Astrocyte (in vitro differentiated cells and primary cell): ENCODE measurements at places on chromosomes 12 and 14. TPM values are rescaled to one million over a fixed set of nuclear protein-coding genes. Genes with fewer than 3 reads are reported as not detected.

The STXBP6 gene
- 27.1 and 27.5 TPM in 2 replicates for total RNA-seq

The AQP2 gene
- not detected in 2 replicates for total RNA-seq

The ADSS1 gene
- 4.4 and 5.8 TPM in 2 replicates for total RNA-seq

The CELA1 gene
- total RNA-seq: not detected in 2 replicates

The IL22 gene
- not detected in 2 replicates for total RNA-seq

The TAS2R42 gene
- total RNA-seq: not detected in 2 replicates

The TBC1D30 gene
- 1.2 TPM in 2 replicates for total RNA-seq

The OTOGL gene
- total RNA-seq: 0.16 and 0.53 TPM in 2 replicates

The DIP2B gene
- 53.2 and 57.4 TPM in 2 replicates for total RNA-seq

The ACOT6 gene
- not detected in 2 replicates for total RNA-seq

- H3K27me3 ChIP-seq: no peaks in the 10 kb centered on the region
- no peak overlapping the region for H3K4me3 ChIP-seq
- peaks cover 6% of the 10 kb centered on the region for H3K4me1 ChIP-seq
- DNase-seq: no peak
- H3K27ac ChIP-seq: no peak overlapping the region
Observed at GRCh38 chr12:10027311-10027710, 3.2 kb upstream of the CLEC9A start.

GRCh38 chr12:102948941-102949352 lies 8.5 kb upstream of the ASCL1 start:
- no peaks in the 10 kb centered on the region for H3K4me1 ChIP-seq
- H3K27ac ChIP-seq: no peak overlapping the region
- H3K36me3 ChIP-seq: no peaks in the 10 kb centered on the region
- peaks cover 40% of the 10 kb centered on the region for H3K27me3 ChIP-seq
- DNase-seq: no peak

- H3K4me1 ChIP-seq: no peaks in the 10 kb centered on the region
- no peaks in the 10 kb centered on the region for H3K36me3 ChIP-seq
- H3K27me3 ChIP-seq: no peaks in the 10 kb centered on the region
Observed at GRCh38 chr14:44505588-44505987, 1.5 kb downstream of the FSCB start.

DNA sequence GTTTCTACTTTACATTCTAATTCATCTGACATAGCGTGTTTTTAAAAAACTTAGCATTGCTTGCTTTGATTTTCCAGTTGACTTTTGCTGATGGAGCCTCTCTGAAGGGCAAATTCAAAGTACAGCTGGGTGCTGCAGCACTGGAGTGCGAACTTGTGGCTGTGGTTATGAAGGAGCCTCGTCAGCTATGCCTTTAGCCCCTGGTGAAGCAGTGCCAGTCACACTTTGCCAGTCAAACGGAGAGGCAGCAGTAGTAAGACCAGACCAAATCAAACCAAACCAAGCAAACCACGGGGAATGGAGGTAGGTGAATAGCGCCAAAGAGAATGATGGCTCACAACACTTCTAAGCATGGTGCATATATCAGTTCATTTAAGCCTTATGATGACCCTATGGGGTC lies 15.1 kb upstream of the SLC38A2 start:
- peaks cover 69% of the 10 kb centered on the region for H3K4me1 ChIP-seq
- no peak for DNase-seq
- H3K27me3 ChIP-seq: no peaks in the 10 kb centered on the region
- no peaks in the 10 kb centered on the region for H3K36me3 ChIP-seq
- peak overlapping the region; percentile 99 for H3K27ac ChIP-seq

GRCh38 chr12:67633024-67633610 lies 15.4 kb upstream of the DYRK2 start:
- no peaks in the 10 kb centered on the region for H3K4me1 ChIP-seq
- DNase-seq: no peak
- no peaks in the 10 kb centered on the region for H3K27me3 ChIP-seq
- no peak overlapping the region for H3K4me3 ChIP-seq
- H3K36me3 ChIP-seq: no peaks in the 10 kb centered on the region

DNA sequence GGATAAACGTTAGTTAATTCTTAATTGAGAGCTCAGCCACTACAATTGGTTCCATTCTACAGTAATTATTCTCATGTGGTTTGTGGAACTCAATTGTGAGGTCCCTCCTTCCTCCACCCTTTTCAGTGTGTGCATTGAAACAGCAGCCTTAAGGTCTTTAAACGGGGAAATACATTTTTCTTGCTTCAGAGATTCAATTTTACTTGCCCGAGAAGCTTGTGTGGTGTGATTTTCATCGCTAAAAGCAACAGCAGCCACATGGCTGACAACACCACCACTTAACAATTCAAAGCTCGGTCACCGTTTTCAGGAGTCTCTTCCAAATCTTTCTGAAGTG lies 733 bp upstream of the PPFIBP1 start:
- peak overlapping the region; percentile 93 for H3K4me3 ChIP-seq

DNA sequence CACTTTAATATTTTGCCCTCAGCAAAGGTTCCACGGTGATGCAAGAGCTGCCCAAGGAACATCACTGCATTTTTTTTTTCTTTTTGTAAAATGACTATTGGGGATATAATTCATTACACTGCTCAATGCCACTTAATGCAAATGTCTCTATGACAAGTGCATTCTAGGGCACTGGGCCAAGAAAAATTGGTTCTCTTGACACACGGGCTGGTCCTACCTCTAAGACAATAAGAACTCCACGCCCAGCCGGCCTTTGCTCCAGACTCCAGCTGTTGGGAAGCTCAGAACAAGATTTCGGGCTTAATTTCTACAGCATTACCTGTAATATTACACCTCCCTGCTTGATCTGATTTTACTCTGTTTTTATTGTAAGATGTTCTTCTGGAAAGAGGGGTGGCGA lies 48.8 kb upstream of the VRK1 start:
- DNase-seq: no peak
- no peak overlapping the region for H3K4me3 ChIP-seq

- no peak for DNase-seq
- H3K36me3 ChIP-seq: no peaks in the 10 kb centered on the region
- no peaks in the 10 kb centered on the region for H3K4me1 ChIP-seq
- H3K27ac ChIP-seq: no peak overlapping the region
Observed at GRCh38 chr14:65834812-65835211, 422.3 kb downstream of the FUT8 start.

GRCh38 chr12:101493556-101493955 lies 18.4 kb downstream of the SPIC start:
- no peaks in the 10 kb centered on the region for H3K27me3 ChIP-seq
- DNase-seq: no peak
- no peak overlapping the region for H3K4me3 ChIP-seq
- no peak overlapping the region for H3K27ac ChIP-seq

DNA sequence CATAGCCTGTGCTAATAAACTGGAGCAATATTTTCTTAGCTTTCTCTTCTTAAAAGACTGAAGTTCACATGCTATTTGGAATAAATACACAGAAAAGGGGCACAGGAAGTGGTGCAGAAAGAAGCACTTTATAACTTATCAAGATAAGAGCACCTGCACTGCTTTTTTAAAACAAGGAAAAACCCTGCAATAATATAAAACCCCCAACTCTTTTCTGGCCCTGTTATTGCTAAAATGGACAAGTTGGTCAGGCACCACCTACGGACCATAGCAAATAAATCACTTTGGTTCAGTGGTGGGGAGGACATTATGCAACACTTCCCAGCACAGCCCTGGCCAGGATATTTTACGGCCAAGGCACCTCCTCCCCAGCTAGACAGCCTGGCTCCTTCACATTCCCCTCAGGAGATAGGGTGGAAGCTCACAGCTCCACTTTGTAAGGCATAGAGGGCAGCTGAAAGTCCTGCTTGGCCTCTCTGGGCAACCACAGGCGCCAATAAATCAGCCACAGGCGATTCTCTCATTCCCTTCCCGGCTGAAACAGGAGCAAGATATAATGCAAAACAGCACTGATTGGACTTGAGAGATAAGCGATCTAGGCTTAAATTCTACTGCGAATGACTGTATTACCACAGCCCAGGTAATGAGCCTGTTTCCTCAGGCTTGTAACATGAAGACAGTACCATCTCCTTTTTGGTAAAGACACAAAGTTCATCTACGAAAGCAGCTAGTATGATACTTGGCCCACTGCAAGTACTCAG lies 2.0 kb downstream of the ZBTB25 start:
- H3K4me1 ChIP-seq: peaks cover 24% of the 10 kb centered on the region
- H3K36me3 ChIP-seq: no peaks in the 10 kb centered on the region
- DNase-seq: peak; percentile 77
- no peak overlapping the region for H3K4me3 ChIP-seq
- H3K27ac ChIP-seq: no peak overlapping the region

DNA sequence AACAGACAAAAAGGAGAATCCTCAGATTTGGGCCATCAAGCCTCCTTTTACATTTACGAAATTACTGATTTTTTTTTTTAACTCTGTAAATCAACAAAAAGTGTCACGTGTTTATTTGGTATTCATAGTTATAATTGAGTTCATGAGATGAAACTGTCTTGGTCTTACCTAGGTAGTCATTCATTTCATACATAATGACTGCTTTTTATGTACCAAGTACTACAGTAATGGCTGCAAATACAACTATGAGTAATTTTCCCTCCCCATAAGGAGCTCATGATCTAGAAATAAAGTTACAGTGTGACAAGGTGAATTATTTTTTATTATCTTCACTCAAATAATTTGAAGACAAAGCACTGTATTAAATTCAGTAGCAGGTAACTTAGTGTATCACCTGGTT lies 6.4 kb upstream of the TBK1 start:
- H3K4me3 ChIP-seq: no peak overlapping the region
- DNase-seq: no peak
- peaks cover 51% of the 10 kb centered on the region for H3K36me3 ChIP-seq
- no peaks in the 10 kb centered on the region for H3K27me3 ChIP-seq
- no peak overlapping the region for H3K27ac ChIP-seq

DNA sequence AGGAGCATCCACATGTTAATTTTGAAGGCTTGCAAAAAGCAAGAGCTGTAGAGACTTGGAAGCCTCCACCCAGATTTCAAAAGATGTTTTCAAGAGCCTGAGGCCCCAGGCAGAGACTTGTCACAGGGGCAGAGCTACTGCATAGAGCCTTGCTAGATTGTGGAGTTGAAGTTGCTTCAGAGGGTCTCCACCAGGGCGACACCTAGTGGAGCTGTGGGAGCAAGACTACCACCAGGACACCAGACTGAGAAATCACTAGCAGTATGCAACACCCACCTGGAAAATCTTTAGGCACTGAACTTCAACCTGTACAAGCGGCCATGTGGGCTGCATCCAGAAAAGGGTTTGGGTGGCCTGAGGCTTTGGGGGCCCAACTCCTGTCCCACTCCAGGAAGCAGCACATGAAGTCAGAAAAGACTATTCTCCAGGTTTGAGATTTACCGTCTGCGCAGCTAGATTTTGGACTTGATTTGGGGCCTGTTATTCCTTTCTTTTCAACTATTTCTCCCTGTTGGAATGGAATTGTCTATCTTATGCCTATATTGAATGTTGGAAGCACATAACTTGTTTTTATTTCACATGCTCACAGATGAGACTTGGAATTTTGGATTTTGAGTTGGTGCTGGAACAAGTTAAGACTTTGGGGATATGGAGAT lies 508.6 kb downstream of the FLRT2 start:
- H3K27ac ChIP-seq: no peak overlapping the region
- H3K4me3 ChIP-seq: no peak overlapping the region
- no peaks in the 10 kb centered on the region for H3K27me3 ChIP-seq
- H3K36me3 ChIP-seq: no peaks in the 10 kb centered on the region

- no peaks in the 10 kb centered on the region for H3K27me3 ChIP-seq
- H3K4me3 ChIP-seq: no peak overlapping the region
- peaks cover 32% of the 10 kb centered on the region for H3K36me3 ChIP-seq
- DNase-seq: no peak
- H3K4me1 ChIP-seq: peaks cover 8% of the 10 kb centered on the region
Observed at GRCh38 chr12:131738196-131738595, 27.3 kb downstream of the SFSWAP start.

DNA sequence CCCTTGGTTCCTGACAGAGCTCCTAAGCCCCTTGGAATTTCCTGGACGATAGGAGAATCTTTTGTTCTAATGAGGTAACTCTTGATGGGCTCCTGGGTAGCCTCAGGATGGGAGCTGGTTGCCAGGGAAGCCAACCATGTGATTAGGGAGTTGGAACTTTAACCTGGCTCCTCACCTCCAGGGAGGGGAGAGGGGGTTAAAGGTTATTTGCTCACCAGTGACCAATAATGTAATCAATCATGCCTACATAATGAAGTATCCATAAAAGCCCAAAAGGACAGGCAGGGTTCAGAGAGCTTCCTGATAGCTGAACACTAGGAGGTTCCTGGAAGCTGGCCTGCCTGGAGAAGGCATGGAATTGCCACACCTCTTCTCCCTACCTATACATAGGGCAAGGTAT lies 6.2 kb upstream of the CNOT2 start:
- H3K27ac ChIP-seq: no peak overlapping the region
- H3K27me3 ChIP-seq: no peaks in the 10 kb centered on the region
- peaks cover 9% of the 10 kb centered on the region for H3K36me3 ChIP-seq
- no peak for DNase-seq
- no peak overlapping the region for H3K4me3 ChIP-seq

GRCh38 chr12:92400006-92400405 lies 254.4 kb upstream of the BTG1 start:
- no peaks in the 10 kb centered on the region for H3K4me1 ChIP-seq
- H3K27me3 ChIP-seq: no peaks in the 10 kb centered on the region
- DNase-seq: no peak
- no peaks in the 10 kb centered on the region for H3K36me3 ChIP-seq
- no peak overlapping the region for H3K4me3 ChIP-seq

- no peak for DNase-seq
- H3K36me3 ChIP-seq: no peaks in the 10 kb centered on the region
- no peak overlapping the region for H3K27ac ChIP-seq
- H3K27me3 ChIP-seq: no peaks in the 10 kb centered on the region
- H3K4me1 ChIP-seq: no peaks in the 10 kb centered on the region
Observed at GRCh38 chr12:128989287-128989686, 136.0 kb downstream of the GLT1D1 start.

- DNase-seq: no peak
- H3K27ac ChIP-seq: no peak overlapping the region
- H3K4me3 ChIP-seq: no peak overlapping the region
- no peaks in the 10 kb centered on the region for H3K36me3 ChIP-seq
Observed at GRCh38 chr14:76771437-76771980, 10.2 kb downstream of the VASH1 start.

DNA sequence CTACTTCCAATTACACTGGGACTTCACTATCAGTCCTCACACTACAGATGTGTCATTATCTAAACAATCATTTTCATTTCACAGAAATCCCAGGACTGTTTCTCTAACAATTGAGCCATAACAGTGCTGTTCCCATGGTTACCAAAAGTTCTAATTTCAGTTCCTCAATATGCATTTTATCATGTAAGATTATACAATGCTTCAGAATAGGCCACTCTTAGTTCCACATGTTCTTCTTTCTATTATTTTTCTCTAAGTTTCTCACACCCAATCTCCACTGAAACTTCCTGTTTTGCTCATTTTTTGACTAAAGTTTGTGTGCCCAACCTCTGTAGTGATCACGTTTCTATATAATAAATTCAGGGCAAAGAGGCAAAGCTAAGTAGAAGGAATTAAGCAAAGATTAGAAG lies 185.8 kb downstream of the DUSP6 start:
- peak; percentile 67 for DNase-seq
- H3K36me3 ChIP-seq: no peaks in the 10 kb centered on the region
- H3K4me3 ChIP-seq: no peak overlapping the region
- peak overlapping the region; percentile 74 for H3K27ac ChIP-seq

GRCh38 chr14:104364830-104365229 lies 214.7 kb upstream of the C14orf180 start:
- H3K4me3 ChIP-seq: no peak overlapping the region
- DNase-seq: no peak
- no peak overlapping the region for H3K27ac ChIP-seq

- no peak for DNase-seq
- H3K36me3 ChIP-seq: no peaks in the 10 kb centered on the region
- H3K4me3 ChIP-seq: no peak overlapping the region
- H3K27ac ChIP-seq: no peak overlapping the region
- no peaks in the 10 kb centered on the region for H3K4me1 ChIP-seq
- H3K27me3 ChIP-seq: no peaks in the 10 kb centered on the region
Observed at GRCh38 chr12:2562400-2562799, 232.4 kb upstream of the FKBP4 start.

- H3K36me3 ChIP-seq: no peaks in the 10 kb centered on the region
- H3K27me3 ChIP-seq: no peaks in the 10 kb centered on the region
- peak overlapping the region; percentile 90 for H3K27ac ChIP-seq
Observed at GRCh38 chr12:45731190-45731775, 1.8 kb downstream of the ARID2 start.
